ENCODE measurements at places on chromosomes 7 and 10.
A peak's percentile ranks its signal among the peaks of the same experiment; 100 is the strongest.

- no peak for DNase-seq
Observed at GRCh38 chr7:45578022-45578421, 3.9 kb downstream of the ADCY1 start.

DNA sequence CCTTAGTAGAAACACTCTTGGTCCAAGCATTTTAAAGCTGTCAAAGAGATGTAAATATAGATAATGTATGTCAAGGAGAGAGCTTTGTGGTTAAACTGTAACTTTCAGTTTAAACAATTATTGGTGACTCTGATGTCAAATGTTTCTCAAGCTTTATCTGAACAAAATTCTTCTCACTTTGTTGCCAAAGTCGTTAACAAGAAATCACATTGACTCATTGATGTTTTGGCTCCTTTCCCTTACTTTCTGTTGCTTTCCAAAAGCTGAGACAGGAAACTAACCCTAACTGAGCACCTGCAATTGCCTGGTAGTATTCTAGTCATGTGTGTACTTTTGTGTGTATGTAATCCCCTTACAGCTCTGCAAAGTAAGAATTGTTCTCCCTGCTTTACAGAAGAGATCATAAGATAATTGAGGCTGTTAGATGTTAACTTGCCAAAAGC, 108.5 kb downstream of the CFTR start:
- DNase-seq = no peak

- no peak for DNase-seq
Observed at GRCh38 chr7:102988631-102989560, 76.1 kb downstream of the LRRC17 start.

GRCh38 chr7:112215787-112216186, 9.3 kb downstream of the ZNF277 start:
- DNase-seq = no peak

- DNase-seq = no peak
Observed at GRCh38 chr10:29387269-29387668, 98.4 kb downstream of the LYZL1 start.

GRCh38 chr7:28790467-28790866, 167.7 kb downstream of the TRIL start:
- DNase-seq = no peak

DNA sequence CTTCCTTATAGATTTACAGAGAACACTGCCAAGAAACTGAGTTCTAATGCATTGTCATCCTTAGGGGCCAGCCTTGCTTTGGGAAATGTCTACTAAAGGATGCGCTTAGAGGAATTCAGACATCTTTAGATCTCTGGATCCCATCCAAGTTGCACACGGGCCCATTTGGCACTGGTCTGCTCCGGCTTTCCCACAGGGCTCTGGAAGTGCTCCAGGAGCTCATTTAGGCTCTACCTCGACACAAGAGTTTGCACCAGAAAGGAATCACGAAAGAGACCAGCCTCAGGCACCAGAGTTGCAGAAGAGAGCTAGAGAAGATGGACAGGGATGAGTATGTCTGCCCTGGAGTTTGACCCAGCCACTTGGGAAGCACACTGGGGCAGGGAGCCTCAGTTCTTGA, 150.1 kb upstream of the TMEM72 start:
- no peak for DNase-seq

DNA sequence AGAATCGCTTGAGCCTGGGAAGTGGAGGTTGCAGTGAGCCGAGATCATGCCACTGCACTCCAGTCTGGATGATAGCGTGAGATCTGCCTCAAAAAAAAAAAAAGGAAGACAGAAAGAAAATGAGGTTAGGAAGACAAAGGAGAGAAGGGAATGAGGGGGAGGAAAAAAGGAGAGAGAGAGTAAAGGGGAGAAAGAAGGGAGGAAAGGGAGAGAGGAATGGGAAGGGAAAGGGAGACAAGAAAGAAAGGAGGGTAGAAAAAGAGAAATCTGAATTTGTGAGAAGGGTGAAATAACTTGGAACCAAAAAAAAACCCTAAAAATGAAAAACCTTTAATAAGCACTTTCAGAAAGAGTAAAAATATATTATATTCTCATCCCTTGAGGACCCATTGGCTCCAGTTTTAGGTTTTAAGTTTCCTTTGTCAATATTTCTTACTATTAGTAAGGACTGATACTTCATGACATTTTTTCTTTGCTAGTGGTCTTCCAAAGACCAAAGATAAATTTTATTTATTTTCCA, 54.9 kb downstream of the POT1 start:
- DNase-seq = no peak

DNA sequence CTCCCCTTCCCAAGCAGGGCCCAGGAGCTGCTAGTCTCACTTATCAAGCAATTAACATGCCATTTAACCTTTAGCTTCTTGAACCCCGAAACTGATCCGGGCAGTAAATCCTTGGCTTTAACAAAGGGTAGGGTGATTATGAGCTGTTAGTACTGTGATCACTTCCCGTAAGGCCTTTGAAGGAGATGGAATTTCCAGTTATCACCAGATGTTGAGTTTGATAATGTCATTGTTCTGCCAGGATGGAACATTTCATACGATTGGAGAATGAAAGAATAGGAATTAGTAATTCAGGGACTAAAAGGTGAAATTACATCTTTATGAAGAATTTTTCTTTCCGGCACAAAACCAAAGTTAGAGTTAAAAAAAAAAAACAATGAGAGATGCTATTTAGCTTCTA, 570.9 kb upstream of the FOXK1 start:
- no peak for DNase-seq

- no peak for DNase-seq
Observed at GRCh38 chr10:72932259-72933015, 22.2 kb downstream of the PLA2G12B start.

- DNase-seq = no peak
Observed at GRCh38 chr7:98730326-98730725, 113.2 kb downstream of the NPTX2 start.

DNA sequence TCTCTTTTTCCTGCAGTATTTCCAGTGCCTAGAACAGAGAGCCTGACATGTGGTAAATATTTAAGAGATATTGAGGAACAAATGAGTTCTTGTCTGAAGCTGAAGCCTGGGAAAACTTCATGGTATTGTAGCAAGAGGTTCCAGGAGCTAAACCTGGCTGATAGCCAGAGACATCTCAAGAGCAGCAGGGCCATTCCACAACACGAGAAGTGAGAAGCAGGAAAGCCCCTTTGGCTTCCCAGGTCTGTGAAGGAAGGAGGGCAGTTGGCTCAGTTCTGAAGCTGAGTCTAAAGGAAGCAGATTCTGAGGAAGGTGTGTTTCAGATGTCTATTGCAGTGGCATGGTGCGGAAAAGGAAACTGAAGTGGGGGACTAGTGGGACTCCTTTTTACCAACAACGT, 63.8 kb upstream of the FAM204A start:
- DNase-seq = no peak

DNA sequence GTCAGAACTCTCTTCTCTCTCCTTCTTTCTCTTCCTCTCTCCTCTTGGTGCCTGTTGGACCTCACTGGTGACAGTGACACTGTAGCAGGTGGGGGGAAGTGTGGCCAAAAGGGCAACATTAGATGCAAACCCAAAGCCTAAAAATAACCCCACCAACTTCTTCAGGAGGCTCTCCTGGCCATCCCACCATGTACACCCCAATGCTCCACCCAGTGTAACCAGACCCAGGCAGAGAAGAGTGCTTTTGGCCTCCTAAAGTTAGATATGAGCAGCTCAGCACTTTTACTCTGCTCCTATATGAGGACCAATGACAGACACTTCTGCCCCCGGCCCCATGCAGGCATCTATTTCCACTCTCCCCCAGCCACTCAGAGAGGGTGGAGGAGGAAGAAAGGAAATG, 5.5 kb downstream of the MYOZ1 start:
- no peak for DNase-seq

- no peak for DNase-seq
Observed at GRCh38 chr10:35572583-35572982, 32.6 kb upstream of the GJD4 start.

GRCh38 chr10:131556061-131556896, 244.8 kb upstream of the TCERG1L start:
- no peak for DNase-seq

- no peak for DNase-seq
Observed at GRCh38 chr10:62653254-62653653, 151.3 kb upstream of the ADO start.

DNA sequence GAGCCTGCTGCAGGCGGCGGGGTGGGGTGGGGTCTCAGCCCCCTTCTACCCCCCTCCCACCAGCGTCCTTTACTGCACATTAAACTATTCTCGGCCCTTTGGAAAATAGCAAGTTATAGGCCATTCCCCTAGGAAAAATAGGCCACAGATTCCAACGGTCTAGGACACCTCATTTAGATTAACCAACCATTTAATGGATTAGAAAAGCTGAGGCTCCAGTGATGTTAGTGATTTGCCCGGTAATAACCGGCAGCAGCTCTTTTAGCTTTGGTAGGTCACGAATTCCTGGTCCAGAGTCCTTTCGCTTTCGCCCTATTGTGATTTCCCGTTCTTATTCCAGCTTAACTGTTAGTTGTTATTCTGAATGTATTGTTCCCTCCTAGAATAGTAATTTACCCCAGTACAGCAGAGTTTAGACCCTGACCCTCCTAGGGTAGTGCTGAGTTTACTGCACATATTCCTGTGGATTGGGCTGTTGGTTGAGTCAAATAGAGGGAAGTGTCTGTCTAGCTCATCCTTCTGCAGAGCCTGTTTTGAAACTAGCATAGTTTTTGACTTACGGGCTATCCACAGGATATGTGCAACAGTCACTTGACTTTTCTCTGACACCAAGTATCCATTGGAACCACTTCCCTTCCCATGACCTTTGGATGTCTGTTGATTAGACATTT, 754 bp downstream of the GSTO1 start:
- no peak for DNase-seq

DNA sequence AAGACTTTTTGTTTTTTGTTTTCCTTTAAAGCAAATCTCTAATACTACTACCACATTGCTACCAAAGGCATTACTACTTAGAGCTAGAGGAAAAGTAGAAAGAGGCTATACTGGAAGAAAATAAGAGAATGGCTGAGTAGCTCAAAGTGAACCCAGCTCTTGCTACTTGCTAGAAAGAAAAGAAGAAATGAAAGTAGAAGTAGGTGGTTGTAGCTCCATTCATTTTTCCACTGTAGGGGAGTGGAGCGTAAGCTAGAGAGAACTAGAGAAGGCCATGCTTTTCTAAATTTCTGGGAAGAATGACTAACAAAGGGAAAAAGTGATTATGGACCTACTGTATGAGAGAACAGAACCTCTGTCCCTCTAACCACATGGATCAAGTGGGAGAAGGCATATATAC, 184.4 kb downstream of the PON1 start:
- DNase-seq = no peak

GRCh38 chr10:117763528-117763927, 221.0 kb downstream of the EMX2 start:
- no peak for DNase-seq

DNA sequence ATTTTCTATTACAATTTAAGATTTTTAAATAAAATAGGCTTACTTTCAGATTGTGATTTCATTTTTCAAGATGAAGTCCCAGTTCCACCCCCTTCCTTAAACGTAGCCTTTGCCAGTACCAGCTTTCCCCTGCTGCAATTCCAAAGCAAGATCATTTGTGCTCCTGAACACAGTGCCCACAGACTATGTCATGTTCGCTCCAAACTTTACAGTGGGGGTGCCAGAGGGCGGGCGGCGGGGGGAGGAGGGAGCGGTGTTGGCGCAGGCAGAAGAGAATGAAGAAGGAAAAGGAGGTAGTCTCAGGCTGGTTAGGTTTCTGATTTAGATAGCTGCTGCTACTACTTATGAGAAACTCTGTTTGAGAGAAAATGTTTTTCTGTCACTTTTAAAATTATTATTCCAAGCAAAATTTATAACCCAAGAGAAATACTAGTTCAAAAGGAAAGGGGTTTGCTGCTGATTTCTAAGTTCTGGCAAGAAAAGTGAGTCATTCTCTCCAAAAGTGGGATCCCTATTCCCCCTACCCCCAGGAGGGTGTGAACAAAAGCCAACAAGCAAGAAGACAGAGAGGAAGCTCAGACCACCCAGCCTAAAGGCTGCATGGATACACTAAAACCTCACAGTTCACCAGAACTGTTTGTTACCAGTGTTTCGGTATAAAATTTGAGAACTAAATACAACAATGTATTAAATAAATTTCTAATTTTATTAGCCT, 109.6 kb downstream of the SRPK2 start:
- DNase-seq = no peak

DNA sequence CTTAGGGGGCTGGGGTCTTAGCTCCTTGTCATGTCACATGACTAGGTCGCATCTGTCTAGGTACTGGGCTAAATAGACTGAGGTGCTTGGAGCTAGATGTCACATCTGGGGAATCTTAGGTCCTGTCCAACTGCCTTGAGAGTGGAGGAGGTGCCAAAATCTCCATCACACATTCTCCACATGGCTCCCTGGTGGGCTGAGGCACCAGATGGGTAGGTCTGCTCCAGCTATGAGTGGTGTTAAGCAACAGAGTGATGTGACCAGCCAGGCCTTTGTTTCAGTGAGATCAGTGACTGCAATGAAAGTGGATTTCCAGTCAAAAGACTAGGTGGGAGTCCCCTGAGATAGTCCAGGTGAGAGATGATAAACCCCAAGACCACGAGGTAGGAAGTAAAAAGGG, 251.8 kb downstream of the BMPER start:
- DNase-seq = no peak

DNA sequence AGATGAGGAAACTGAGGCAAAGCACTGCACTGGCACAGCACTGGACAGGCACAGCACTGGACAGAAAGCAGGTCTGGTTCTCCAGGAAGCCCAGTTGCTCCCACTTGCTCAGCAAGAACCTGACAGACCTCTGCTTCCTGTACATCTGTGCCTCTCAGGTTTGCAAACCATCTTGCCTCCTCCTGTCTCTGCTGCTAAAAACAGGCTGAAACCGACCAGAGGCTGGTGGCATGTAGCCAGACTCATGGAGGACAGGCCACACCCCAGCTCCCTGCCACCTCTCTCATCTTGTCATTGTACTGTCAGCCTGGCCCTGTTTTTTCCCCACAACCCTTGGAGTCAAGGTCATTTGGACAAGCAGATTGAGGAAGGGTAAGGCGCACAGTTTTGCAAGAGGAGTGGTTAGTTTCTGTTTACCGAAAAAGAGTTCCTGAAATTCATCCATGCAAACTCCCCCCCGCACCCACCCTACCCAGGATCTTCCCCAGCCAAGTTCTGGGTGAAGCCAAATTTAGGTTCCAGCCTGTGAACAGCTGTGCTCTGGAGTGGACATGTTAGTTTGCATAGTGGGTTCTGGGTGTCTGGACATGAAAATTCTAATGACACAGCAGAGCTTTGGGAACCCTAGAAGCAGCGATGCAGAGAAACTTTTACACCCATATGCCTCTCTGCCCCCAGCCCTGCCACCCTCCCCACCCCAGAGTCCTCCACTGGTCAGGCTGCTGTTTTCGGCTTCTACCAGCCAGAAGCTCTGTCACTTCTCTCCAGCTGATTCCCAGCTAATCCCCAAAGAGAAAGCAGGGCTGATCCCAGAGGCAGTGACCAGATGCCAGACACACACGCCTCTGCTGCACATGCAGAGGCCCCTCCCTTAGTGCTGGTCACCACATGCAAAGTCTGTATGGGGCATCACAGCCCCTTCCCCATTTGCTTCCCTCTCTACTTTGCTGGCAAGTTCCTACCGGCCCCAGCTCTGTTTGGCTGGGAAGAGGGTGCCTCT, 8.5 kb upstream of the C10orf105 start:
- DNase-seq = peak; percentile 83

- DNase-seq = no peak
Observed at GRCh38 chr7:122618585-122619189, 80.2 kb downstream of the RNF133 start.

Data from Right ventricle myocardium superior (tissue), 1 donor.